ENCODE measurements at places on chromosomes 1 and 21.

- no peak for DNase-seq
Observed at GRCh38 chr1:175314300-175314699, 121.7 kb upstream of the KIAA0040 start.

GRCh38 chr1:93347334-93347899 is 1.7 kb downstream of the DR1 start:
- no peak for DNase-seq

DNA sequence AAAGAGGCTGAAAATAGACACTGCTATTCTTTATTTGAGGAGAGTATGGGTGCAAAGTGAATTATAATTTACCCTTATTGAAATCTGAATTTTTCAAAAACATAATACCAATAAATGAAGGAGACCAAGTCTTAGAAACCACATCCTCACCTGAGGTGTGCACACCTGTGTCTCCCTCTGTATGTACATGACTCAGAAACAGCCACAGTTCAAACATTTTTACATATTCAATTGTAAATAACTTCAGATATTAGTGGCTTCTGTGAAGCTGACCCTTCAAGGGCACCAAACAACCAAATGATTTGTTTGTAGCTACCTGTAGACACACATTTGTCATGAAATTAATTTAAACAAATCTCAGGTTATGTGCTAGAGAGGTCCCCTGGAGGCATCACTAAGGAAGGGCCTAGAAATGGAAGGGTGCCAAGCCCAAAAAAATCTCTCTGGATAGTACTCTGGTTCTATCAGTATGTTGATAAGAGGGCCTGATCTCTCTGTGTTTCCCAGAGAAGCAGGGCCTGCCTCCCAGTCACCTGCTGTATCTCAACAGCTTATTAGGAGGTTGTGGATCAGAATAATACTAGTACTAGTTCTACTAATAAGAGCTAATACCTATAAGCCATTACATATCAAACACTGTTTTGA is 28.1 kb downstream of the ERI3 start:
- DNase-seq = no peak

DNA sequence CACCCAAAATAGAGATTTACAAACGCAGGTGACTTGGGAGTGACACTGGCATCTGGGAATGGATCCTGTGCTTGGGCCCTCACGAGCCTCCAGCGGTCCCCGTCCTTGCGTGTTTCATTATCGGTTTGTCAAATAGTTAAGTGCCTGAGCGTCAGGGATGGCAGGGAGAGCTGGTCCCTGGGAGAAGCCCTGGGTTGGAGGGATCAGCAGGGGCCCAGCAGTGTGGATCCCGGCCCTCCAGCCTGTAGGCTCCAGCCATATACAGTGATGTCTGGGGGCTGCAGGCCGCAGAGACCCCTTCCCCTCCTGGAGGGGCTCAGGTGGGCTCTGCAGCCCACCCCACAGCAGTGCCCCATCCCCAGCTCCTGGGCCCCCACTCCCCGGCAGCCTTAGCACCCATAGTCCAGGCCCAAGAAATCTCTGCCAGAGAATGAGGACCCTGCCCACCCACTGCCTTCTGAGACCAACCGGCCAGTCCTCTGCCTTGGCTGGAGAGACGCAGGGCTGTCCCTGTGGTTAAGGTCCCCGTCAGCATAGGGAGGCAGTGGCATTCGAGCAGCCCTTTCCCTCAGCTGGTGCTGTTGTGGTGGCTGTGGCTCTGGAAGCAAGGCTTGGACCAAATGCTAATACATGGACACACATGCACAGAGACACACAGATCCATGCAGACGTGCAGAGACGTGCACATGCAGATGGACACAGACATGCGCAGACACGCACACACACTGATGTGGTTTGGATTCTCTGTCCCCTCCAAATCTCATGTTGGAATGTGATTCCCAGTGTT is 2.4 kb upstream of the SLC19A1 start:
- no peak for DNase-seq

DNA sequence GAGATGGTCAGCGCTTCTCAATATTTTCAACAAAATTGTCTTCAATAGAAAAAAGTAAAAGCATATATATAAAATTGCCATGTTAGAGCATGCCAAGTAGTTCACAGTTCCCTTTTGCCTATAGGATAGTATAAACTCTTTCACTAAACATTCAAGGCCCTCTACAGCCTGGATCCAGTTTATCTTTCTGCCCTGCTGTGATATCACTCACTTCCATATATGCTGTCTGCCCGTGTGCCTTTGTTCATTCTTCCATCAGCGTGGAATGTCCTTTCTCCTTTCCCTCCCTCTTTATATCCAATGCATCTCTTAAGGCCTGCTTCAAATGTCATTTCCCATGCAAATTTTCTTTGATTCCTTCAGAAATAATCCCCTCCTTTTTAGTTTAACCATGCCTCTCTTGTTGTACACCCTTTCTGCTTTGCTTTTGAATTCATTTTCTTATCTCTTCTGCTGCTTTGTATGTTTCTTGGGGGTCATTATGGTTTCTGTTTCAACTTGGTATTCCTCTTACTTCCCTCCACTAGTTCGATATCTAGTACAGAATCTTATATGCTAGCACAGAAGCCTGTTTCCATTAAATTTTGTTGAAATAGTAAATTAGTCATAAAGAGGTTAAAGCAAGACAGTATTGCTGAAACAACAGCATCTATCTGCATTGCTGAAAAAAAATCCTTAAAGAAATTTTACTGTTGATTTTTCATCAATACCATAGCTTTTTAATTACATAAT is 44.7 kb downstream of the XCL2 start:
- no peak for DNase-seq

DNA sequence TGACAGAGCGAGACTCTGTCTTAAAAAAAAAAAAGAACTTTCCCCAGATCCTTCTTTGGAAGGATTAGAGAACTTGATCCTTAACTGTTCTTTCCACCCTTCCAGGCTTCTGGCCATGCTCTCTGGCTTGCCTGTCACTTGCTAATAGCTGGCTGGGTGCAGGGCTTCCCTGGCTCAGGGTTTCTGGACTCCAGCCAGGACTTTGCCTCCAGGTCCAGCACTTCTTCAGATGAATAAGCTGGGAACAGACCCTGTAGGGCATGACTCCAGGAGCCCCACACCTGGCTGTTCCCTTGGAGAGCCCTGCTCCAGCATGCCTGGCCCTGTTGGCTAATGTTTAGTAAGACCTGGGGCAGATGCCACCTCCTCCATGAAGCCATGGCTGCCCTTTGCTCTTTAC is 3.3 kb upstream of the NT5C1A start:
- no peak for DNase-seq

- DNase-seq = no peak
Observed at GRCh38 chr1:201288007-201288406, 4.7 kb downstream of the PKP1 start.

- DNase-seq = no peak
Observed at GRCh38 chr1:182181167-182181572, 119.7 kb upstream of the ZNF648 start.

DNA sequence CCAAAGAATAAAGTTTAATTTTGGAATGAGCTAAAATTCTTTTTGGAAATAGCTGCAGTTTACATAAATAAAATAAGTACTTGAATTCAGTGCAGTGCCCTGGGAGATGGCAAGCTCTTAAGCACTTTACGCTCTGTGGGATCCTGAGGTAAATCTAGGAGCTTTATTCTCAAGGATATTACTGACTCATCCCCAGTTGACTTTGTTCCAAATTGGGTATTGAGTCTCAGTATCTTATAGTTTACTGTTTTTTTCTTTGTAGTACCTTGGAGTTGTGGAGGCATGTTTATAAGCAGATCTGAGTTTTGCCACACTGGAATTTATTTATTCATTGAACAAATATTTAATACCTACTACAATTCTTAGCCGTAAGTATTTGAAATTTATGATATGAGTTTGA is 27.4 kb upstream of the HRNR start:
- no peak for DNase-seq

DNA sequence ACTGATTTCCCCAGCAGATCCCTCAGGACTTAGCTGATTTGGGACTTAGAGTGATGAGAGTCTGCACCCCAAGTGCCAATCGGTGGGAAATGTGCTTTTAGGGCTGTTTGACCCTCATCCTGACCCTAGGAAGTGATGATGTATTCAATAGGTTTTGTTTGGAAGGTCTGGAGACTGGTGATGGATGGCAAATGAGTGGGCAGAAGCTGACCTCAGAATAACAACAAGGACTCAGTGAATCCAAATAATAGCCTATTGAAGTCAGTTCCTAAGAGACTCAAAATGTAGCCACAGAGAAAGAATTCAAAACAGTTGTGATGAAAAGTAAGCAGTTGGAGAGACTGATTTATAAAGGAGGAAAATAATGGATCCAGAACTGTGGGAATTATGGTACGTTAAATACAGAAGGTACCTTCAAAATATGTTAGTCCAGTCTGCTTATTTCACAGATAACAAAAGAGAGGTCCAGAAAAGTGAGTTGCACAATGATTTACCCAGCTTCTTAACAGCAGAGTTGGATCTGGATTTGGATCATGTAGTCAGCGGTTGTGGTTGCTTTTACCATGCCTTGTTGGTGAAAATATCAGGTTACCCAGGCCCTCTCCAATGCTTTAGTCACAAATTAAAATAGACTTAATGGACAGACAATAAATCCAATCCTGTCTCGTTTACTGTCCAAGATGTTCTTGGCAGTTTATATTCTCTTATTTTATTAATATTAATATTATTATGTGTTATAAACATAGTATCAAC is 123.0 kb upstream of the PTBP2 start:
- DNase-seq = no peak

Measured in CD4-positive, alpha-beta T cell treated with Interleukin-2 at 100 ng/mL for 4 hours (primary cell).